ENCODE measurements at places on chromosomes 5 and 9. TPM values are rescaled to one million over a fixed set of nuclear protein-coding genes. Genes with fewer than 3 reads are reported as not detected.

PCDH1 gene
- 101 TPM for total RNA-seq

SPATA31A7 gene
- total RNA-seq: not detected

CDX1 gene
- not detected for total RNA-seq

NSG2 gene
- total RNA-seq: 0.78 TPM

F12 gene
- 6.5 TPM for total RNA-seq

DBH gene
- total RNA-seq: 0.29 TPM

CSF1R gene
- total RNA-seq: not detected

PRRC1 gene
- 79.0 TPM for total RNA-seq

LHX2 gene
- 0.11 TPM for total RNA-seq

NRARP gene
- 35.4 TPM for total RNA-seq

TYRP1 gene
- not detected for total RNA-seq

ATP6V1G1 gene
- total RNA-seq: 112 TPM

DNA sequence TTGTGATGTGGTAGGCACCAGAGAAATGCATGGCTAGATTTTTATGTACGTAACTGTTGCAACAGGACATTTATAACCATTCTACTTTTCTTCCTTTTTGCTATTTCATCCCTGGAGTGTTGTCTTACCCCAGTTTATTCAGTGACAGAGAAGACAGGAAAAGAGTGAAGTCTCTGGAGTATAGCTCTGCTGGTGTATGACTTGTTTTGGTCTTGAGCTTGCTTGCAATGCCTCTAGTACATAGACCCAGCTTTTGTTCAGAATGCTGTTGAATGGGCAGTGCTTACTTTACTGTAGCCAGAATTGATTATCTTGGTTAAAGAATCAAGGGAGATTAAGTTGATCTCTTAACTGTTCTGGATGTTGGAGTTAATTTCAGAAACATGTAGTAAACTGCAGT lies 94.3 kb downstream of the PBX3 start:
- H3K4me3 ChIP-seq: no peak overlapping the region
- H3K27me3 ChIP-seq: no peaks in the 10 kb centered on the region
- no peak overlapping the region for H3K27ac ChIP-seq

GRCh38 chr5:158837908-158838307 lies 261.8 kb downstream of the EBF1 start:
- no peaks in the 10 kb centered on the region for H3K4me1 ChIP-seq
- DNase-seq: no peak
- H3K36me3 ChIP-seq: no peaks in the 10 kb centered on the region
- H3K27me3 ChIP-seq: no peaks in the 10 kb centered on the region

- H3K4me3 ChIP-seq: no peak overlapping the region
- H3K36me3 ChIP-seq: no peaks in the 10 kb centered on the region
- no peaks in the 10 kb centered on the region for H3K4me1 ChIP-seq
- H3K27ac ChIP-seq: no peak overlapping the region
Measured at GRCh38 chr9:120161776-120162175, 418.2 kb downstream of the CDK5RAP2 start.

- H3K27me3 ChIP-seq: no peaks in the 10 kb centered on the region
- no peaks in the 10 kb centered on the region for H3K4me1 ChIP-seq
- DNase-seq: no peak
- no peaks in the 10 kb centered on the region for H3K36me3 ChIP-seq
- no peak overlapping the region for H3K27ac ChIP-seq
- no peak overlapping the region for H3K4me3 ChIP-seq
Measured at GRCh38 chr5:154345255-154345952, 100.4 kb upstream of the SAP30L start.

DNA sequence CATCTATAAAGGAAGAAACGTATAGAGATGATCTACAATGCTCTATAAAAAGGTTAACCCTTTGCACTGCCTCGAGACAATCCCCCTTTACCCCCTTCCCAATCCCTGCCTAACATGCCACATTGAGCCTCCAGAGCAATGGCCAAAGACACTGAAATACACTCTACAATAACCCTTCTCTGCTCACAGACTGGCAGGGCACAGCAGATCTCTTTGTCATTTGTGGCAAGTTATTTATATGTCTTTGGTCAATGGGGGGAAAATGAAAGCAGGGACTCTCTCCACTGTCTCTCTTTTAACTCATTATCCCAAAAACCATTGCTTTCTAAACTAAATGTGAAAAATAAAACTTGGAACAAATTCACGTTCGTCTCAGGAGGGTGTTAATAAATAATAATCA lies 51.7 kb downstream of the PTCH1 start:
- H3K4me1 ChIP-seq: peaks cover 16% of the 10 kb centered on the region
- DNase-seq: no peak
- no peak overlapping the region for H3K27ac ChIP-seq
- no peaks in the 10 kb centered on the region for H3K27me3 ChIP-seq
- no peak overlapping the region for H3K4me3 ChIP-seq

DNA sequence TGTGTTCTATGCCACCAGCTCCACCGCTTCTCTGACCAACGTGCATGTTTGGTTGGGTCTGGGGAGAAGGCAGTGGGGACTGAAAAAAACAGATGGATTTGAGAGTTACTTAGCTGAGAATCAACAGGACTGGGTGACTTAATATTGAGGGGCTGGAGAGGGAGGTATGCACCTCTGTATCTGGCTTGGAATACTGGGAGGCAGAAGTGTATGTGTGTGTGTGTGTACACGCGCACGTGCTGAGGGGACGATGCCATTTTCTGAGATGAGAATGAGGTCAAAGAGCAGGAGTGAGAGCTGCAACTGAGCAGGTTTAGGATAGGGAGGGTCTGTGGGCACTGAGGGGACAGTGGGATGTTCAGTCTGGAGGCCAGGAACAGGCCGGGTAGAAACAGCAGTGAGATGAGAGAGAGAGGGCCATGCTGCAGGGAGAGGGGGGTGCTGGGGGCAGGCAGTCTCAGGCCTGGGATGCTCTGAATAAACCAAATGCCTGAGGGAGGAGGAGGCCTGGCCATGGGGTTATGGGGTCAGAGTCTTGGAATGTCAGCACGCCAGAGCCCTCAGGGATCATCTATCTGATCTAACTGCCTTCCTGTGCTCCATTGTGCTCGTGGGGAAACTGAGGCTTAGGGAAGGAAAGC lies 14.0 kb downstream of the PDGFRB start:
- no peaks in the 10 kb centered on the region for H3K36me3 ChIP-seq
- no peak overlapping the region for H3K4me3 ChIP-seq
- DNase-seq: no peak
- H3K4me1 ChIP-seq: peaks cover 35% of the 10 kb centered on the region

- DNase-seq: no peak
- H3K36me3 ChIP-seq: no peaks in the 10 kb centered on the region
- no peaks in the 10 kb centered on the region for H3K27me3 ChIP-seq
- H3K4me3 ChIP-seq: no peak overlapping the region
Measured at GRCh38 chr9:17216011-17216410, 81.2 kb downstream of the CNTLN start.

DNA sequence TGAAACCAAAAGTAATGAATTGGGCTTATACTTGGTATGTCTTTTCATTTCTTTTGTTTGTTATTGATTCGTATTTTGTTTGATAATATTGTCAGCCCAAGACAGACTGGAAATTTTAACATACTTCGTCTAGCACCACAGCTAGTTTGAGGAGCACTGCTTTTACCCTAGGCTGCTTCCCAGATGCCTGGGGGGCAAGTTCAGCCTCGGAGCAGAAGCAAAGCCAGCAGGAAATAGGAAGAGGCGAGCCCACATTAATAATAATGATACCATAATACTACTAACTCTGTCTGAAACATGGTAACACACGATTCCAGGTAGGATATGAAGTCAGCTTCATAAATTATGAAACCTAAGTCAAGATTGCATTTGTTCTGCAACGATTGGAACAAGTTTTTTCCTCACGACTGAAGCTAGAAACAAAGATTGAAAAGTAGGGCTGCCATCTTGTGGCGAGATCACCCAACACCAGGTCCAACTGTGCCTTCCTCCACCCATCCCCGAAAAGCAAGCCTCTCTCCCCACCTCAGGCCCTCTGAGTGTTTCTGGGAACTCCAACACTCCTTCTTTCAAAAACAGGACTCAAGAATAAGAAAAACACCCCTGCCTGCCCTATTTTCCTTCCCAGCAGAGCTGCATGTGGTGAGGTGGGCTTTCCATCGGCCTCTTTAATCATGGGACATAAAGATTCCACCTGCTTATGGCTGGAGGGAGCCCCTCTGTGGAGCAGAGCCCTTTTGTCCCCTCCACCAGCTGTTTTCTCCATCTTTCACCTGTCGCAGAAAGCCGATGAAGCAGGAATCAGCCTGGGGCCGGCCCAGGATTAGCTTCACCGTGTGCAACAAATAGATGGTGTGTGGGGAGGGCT lies 236.4 kb downstream of the CAAP1 start:
- peak; percentile 58 for DNase-seq
- H3K4me1 ChIP-seq: no peaks in the 10 kb centered on the region
- H3K4me3 ChIP-seq: no peak overlapping the region
- no peaks in the 10 kb centered on the region for H3K36me3 ChIP-seq
- no peaks in the 10 kb centered on the region for H3K27me3 ChIP-seq
- no peak overlapping the region for H3K27ac ChIP-seq

GRCh38 chr5:172556262-172556661 lies 84.8 kb upstream of the NEURL1B start:
- H3K27me3 ChIP-seq: peaks cover 3% of the 10 kb centered on the region
- no peak for DNase-seq
- H3K27ac ChIP-seq: no peak overlapping the region
- peaks cover 6% of the 10 kb centered on the region for H3K4me1 ChIP-seq
- H3K36me3 ChIP-seq: no peaks in the 10 kb centered on the region

DNA sequence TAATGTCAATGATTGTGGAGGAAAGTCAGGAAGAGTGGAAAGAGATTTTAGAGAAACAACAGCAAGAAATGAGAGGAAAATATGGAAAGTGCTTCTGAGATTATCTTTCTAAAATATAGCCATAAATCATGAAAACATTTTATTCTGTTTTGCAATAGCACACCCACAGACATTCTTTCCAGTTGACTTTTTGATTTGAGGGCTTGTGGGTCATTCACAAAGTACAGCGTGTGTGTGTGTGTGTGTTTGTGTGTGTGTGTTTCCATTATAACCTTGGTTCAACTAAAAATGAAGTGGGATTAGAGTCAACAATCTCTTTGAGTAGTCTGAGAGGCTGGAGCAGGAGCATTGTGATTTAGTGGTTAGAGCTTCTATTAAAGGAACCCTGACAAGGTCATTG lies 116.6 kb upstream of the GAS1 start:
- H3K27me3 ChIP-seq: no peaks in the 10 kb centered on the region
- H3K36me3 ChIP-seq: no peaks in the 10 kb centered on the region
- H3K4me3 ChIP-seq: no peak overlapping the region
- DNase-seq: no peak
- no peak overlapping the region for H3K27ac ChIP-seq

DNA sequence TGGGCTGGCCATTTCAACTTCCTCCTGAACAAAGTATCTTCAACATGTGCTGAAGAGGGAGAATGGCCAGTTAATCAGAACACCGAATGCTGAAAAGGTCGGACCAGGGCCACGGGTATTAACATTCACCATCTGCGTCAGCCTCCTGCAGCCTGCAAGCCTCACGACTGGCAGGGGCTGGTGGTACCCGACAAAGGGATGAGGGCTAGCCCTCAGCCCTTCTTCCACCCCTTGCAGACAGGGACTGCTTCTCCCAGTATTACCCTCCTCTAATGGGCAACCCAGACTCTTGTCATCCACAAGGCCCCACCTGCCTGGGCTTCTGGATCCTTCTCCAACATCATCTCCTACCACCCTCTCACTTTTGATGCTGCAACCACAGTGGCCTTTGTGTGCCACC lies 246.6 kb downstream of the FSTL4 start:
- no peaks in the 10 kb centered on the region for H3K27me3 ChIP-seq
- no peaks in the 10 kb centered on the region for H3K36me3 ChIP-seq
- DNase-seq: no peak
- no peak overlapping the region for H3K27ac ChIP-seq
- H3K4me1 ChIP-seq: peaks cover 23% of the 10 kb centered on the region
- H3K4me3 ChIP-seq: no peak overlapping the region

DNA sequence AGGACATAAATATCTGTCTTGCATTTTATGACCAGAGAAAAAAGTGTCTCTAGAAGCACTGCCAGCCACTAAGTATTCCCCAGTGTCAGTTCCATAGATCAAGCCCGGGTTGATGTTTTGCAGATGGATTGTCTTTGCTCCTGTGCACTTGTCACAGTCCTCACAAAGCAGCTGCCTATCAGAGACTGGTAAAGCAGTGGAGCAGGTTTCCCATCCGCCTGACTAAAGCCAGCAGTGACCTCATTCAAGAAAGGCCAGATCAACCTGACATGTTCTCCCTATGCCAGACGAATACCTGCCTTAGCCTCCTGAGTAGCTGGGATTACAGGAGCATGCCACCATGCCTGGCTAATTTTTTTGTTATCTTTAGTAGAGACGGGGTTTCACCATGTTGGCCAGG lies 26.8 kb upstream of the GARNL3 start:
- peaks cover 10% of the 10 kb centered on the region for H3K4me1 ChIP-seq
- H3K4me3 ChIP-seq: no peak overlapping the region
- no peak overlapping the region for H3K27ac ChIP-seq
- H3K27me3 ChIP-seq: no peaks in the 10 kb centered on the region
- DNase-seq: no peak
- no peaks in the 10 kb centered on the region for H3K36me3 ChIP-seq

DNA sequence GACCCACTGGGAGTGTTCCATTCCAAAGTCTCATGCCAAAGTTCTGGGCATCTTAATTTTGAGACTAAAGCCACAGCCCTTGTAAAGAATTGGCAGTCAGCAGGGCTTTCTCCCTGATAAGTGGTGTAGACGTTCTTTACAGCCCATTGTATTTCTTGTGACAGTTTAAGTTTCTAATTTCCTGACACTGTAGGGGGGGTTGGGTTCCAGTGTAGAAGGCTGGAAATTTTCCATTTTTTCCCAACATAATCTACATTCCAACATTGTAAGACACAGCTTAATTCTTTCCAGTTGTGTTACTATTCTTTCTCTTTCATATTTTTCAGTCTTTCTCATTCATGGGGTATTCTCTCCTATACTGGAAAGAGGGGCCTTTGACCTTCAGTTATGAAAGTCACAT lies 121.1 kb downstream of the FBXL7 start:
- no peaks in the 10 kb centered on the region for H3K4me1 ChIP-seq
- H3K4me3 ChIP-seq: no peak overlapping the region
- no peaks in the 10 kb centered on the region for H3K27me3 ChIP-seq

DNA sequence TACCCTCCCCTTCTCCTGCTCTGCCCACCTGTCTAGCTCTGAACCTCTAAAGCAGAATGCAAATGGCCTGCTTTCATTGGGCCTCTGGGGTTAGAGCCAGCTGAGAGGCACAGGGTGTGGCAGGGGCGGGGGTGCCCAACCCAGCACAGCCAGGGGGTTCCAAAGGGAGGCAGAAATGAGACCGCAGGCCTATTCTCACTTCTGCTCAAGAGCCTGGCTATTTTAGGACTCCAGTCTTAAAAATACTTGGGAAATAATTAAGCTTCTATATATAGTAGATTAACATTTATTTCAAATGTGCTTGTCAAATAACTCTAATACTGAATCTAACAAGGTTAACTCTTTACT lies 5.7 kb downstream of the QSOX2 start:
- H3K4me1 ChIP-seq: peaks cover 12% of the 10 kb centered on the region
- no peak overlapping the region for H3K27ac ChIP-seq
- H3K4me3 ChIP-seq: no peak overlapping the region

DNA sequence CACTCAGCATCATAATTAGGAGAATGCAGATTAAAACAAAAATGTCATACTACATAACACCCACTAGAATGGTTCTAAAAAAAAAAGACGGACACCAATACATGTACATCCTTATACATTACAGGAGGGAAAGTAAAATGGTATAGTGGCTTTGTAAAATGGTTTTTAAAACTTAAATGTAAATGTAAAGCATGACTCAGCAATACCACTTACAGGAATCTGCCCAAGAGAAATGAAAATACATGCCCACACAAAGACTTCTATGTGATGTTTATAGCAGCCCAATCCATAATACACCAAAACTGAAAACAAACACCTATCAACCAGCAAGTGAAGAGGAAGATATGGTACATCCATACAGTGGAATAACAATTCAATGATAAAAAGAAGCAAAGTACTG lies 939.1 kb upstream of the ACO1 start:
- no peaks in the 10 kb centered on the region for H3K4me1 ChIP-seq
- H3K36me3 ChIP-seq: no peaks in the 10 kb centered on the region
- H3K4me3 ChIP-seq: no peak overlapping the region
- no peaks in the 10 kb centered on the region for H3K27me3 ChIP-seq
- DNase-seq: no peak
